ENCODE measurements at places on chromosomes 3 and 15.

- DNase-seq: peak; percentile 82
Measured at GRCh38 chr15:100918690-100919480, at the start of gene LRRK1. Gene LRRK1, plus strand, starts transcription at chr15:100919357. Its CDS starts 5,276 bp downstream, at chr15:100924633.

DNA sequence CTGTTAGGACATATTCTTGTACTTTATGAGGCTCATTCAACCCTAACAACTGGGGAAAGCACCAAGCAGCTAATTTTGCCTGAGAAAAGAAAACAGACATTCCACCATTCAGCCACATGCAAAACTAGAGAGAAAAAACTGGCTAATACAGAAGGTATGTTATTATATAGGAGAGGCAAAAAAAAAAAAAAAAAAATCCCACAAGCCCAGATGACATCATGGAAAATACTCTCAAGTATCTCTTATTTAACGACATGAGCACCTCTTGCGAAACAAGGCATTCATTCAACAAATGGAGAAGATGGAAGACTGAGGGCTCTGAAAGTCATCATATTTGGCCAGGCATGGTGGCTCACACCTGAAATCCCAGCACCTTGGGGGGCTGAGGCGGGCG lies 61.5 kb downstream of the PRICKLE2 start:
- DNase-seq: peak; percentile 58

- DNase-seq: no peak
Measured at GRCh38 chr15:67126551-67127330, 61.3 kb downstream of the SMAD3 start.

DNA sequence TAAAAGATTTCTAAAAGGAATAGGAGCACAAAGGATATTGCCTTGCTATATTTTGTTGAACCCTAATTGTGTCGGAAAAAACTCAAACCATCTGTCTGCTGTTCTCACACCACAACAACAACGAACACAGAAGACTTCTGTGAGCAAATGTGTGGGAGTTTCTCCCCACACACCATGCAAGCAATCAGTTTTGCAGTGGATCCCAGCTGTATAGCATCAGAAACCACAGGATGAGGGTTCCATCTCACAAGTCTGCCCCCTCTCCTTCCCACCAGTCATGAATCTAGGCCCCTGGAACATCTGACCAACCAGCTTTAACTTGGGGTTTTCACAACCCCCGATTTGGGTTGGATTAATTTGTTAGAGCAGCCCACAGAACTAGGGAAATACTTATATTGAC lies 91.3 kb upstream of the SLC4A7 start:
- no peak for DNase-seq

DNA sequence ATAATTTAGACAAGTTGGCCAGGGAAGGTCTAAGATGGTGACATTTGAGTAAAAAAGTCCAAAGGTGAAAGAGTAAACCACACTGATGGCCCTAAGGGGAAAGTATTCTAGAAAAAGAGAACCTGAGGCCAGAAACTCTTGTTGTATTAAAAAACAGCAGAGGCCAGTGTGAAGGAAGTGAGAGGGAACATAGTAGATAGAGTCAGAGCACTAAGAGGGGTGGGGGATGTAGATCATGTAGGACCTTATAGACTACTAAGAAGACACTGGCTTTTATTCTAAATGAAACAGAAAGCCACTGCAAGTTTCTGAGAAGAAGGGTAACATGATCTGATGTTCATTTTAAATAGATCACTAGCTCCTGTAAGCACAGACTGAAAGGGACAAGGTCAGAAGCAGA lies 14.5 kb downstream of the POLQ start:
- no peak for DNase-seq

DNA sequence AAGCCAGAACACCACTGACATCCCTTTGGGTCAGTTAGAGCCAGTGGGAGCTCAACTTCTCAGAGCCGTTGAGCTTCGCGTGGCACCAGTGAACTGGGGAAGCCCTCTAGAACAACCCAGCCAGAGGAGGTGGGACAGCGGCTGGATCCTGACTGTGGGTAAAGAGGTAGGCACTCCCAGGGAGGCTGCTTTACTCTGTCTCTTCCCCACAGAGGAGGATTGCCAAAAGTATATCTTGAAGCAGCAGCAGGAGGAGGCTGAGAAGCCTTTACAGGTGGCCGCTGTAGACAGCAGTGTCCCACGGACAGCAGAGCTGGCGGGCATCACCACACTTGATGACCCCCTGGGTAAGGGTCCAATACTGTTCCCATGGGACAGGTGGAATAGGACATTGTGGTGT lies 1.2 kb downstream of the MYD88 start:
- DNase-seq: no peak

- no peak for DNase-seq
Measured at GRCh38 chr15:39478996-39479395, 101.9 kb upstream of the THBS1 start.

DNA sequence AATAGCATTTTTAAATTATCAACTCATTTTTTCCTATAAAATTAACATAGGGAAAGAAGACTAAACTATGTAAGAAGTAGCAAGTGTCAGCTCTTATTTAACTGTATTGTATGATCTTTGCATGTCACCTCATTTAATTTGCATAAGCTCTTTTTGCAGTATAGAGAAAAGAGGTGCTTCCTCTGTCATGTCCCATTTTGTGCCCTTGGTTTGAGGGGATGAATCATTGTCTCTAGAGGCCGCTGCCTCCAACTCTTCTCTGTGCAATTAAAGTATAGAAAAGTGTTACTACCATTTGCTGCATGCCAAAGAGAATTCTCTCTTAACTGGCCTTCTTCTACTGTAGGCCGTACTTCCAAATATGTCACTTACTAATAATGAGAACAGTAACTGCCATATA lies 93.4 kb downstream of the LRRC28 start:
- no peak for DNase-seq

DNA sequence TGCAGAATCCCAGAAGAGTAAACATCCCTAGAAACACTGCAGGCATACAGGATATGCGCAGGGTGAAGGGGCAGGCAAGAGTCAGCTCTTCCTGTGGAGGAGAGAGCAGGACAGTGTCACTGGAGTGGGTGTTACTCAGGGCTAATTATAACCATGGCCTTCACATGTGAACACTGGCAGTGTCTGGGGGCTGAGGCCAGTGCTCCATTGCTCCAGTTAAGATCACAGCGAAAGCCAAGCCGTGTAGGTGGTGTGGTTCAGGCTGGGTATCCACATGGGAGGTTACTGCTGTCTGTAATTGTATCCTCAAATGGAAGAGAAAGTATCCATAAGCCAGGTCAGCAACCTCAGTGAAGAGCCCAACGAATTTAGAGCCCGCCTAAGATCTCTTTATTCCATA lies 84.6 kb downstream of the MESD start:
- no peak for DNase-seq

GRCh38 chr15:96264351-96264798 lies 66.1 kb upstream of the NR2F2 start:
- no peak for DNase-seq

DNA sequence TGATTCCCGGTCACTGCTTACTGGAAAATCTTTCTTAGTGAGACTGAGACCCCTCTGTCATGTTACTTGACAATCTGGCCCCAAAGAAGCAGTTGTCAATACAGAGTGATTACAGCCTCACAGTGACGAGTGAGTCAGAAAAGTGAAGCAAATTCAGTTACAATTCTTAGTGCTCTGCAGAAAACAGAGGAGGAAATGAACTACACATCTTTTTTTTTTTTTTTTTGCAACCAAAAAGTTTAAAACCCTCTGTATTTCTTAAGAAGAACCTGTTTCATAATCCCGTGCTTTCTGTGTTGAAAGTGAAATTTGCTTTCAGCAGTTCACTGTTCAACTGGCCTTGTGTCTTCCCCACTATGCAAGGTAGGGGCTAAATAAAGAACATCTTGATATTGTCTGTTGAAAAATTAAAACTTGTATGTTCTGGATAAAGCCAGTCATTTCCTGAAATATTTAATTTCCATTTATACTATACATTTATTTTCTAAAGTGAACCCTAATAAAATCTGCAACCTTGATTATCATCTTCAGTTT lies 1.9 kb downstream of the AQP9 start:
- DNase-seq: peak; percentile 6

DNA sequence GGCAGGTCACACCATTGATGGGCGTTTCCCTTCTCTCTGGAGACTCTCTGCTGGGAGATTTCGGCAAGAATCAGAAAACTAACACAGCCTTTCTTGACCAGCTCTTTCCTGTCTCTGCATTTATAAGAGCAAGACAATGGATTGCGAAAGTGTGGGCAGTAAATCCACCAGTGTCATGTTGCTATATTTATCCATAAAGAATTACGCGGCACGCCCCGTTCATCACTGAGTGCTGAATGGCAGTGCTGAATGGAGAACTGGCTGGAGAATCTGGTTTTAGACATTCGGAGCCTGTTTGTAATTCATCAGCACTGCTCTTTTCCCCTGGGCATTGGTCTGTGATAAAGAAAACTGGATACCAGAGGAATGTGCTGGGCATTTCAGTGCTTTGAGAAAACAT lies 2.0 kb upstream of the CEMIP start:
- DNase-seq: peak; percentile 86

DNA sequence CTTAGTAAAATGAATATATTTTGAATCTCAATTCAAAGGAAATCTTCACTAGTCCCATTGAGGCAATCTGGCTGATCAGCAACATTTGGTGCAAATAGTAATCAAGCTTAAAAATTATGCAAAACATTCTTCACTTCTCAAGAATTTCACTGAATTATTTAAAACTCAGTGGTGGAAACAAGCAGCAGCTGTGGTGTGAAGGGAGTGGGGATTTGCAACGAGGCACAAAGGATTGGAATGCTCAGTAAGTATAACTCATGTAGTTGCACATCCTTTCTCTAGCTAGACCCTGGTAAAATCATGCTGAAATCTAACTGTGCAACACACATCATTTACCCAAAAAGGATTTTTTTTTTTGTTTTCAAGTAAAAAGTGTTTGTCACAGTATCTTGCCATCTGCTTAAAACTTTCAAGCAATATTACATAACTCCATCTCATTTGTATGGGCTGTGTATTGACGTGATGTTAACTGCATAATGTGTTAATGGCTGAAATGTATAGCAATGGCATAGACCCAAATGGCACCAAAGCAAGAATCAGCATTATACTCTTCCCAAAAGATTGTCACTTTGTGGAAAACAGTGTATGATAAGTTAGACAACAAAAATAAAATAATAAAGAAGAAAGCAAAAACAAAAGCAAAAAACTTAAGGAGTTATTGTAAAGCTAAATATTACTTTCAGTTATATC lies 816.6 kb downstream of the EPHA3 start:
- no peak for DNase-seq

- DNase-seq: no peak
Measured at GRCh38 chr3:15796771-15797641, 773 bp downstream of the ANKRD28 start.

DNA sequence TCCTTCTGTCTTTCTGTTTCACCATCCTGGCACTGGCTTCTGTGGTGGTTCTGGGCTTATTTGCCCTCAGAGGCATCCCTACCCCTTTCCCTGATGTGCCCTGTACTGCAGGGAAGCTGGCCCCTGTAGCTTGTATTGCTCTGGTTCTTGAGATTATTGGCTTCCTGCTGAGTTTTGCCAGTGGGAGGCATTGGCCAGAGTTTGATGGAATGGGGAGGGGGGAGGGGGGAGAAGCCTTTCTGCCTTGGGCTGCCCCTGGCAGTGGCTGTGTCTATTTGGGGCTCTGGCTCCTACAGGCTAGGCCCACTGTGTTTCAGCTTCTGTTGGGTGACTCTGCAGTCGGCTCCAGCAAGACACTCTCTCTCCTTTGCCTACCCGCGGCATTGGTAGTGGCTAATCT lies 41.6 kb upstream of the SEMA6D start:
- DNase-seq: no peak

GRCh38 chr15:68875377-68876116 lies 54.8 kb upstream of the SPESP1 start:
- DNase-seq: peak; percentile 90
